ENCODE measurements at places on chromosomes 5 and 9.

- DNase-seq = no peak
Observed at GRCh38 chr9:87677776-87678587, 47.9 kb upstream of the CTSL start.

GRCh38 chr5:62707131-62707530, 128.5 kb downstream of the LRRC70 start:
- no peak for DNase-seq

- no peak for DNase-seq
Observed at GRCh38 chr5:109045710-109046109, 298.0 kb downstream of the FER start.

DNA sequence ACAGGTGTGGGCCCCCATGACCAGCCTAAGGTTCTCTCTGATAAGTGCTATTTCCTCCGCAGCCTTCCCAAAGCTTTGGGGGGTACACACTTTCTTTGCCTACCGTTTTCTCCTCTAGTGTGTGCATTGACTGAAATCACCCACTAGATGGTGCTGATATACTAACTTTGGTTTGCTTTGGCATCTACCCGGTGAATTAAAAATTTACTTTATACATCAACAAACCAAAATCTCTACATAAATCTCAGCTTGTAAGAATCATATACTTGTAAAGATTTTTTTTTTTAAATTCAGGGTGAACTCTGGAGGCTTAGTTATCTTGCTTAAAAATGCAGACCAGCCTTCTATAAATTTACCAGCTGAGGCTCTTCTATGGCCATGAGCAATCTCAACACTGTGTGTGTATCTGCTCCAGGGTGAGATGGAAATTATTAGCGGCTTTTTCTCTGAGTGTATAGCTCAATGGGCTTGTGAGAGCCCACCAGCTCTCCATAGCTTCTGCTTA, 475.7 kb upstream of the TNC start:
- DNase-seq = peak; percentile 61

- DNase-seq = no peak
Observed at GRCh38 chr9:101536938-101537337, 3.3 kb downstream of the RNF20 start.

DNA sequence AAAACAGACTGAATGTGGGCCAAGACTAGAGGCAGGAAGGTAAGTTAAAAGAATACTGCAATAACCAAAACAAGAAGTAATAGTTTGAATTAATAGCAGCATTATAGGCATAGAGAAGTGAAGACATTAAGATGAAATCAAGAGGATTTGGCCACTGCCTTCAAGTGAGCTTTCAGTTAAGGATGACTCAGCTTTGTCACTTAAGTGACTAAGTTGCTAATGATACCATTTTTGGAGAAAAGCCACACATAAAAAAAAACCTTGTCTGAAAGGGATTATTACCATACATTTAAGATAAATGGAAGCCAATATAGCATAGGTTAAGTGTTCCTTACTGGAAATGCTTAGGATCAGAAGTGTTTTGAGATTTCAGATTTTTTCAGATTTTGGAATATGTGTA, 57.0 kb downstream of the ECPAS start:
- peak; percentile 5 for DNase-seq

- no peak for DNase-seq
Observed at GRCh38 chr9:83234541-83234940, 171.6 kb upstream of the RASEF start.

GRCh38 chr5:28156981-28157380, 1118.6 kb upstream of the CDH9 start:
- DNase-seq = no peak
